Caco-2 (cell line): ENCODE measurements at places on chromosomes 3 and 15.

GRCh38 chr3:134601539-134602439 is 49.0 kb downstream of the KY start:
- DNase-seq = peak; percentile 56

GRCh38 chr3:32282578-32283154 is 44.2 kb downstream of the CMTM8 start:
- DNase-seq = no peak

DNA sequence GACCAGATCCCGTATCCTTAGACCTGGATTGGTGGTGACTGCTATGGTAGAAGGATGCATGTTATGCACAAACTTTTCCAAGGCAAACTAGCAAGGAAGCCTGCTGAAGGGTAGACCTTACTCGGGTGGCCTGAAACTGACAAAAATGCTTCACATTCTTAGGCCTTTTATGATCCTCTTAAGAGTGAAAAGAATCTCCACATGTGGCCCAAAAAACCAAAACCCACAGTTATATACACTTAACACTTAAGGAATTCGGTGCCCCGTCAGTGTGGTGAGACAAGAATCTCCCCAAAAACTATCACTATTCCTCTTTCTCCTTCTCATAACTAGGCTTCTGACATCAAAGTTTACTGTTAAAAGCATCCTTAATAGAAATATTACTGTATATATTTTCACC is 130.1 kb upstream of the SOX2 start:
- no peak for DNase-seq

DNA sequence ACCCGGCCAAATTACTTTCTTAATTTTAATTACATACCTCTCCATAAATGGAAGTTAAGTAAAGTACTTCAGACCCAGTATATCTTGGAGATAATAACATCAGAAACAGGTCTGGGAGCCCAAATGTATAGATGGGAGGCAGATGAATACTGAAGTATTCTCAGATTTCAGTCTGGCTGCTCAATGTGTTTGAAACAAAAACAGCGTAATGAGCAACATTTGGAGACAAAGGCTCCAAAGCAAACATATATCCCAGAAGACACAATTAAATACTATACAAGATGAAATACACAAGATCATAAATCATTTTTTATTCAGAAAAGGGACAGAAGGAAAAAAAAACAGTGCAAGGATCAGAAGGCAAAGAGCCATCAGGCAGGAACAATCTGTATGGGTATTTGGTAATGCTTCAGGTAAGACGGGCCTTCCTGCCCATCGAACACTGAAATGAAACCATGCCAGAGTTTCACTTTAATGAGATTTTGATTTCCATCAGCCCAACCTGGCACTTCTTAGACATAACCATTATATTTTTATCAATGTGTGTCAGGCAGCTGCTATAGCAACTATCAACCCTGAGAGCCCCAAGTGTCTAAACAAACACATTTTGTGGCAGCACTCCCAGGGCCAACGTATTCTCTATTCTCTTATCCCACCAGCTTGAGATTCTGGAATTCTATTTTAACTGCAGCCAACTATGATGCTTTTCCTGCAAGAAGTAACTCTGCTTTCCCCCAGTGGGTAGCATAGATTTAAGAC is 210.8 kb downstream of the STT3B start:
- no peak for DNase-seq

DNA sequence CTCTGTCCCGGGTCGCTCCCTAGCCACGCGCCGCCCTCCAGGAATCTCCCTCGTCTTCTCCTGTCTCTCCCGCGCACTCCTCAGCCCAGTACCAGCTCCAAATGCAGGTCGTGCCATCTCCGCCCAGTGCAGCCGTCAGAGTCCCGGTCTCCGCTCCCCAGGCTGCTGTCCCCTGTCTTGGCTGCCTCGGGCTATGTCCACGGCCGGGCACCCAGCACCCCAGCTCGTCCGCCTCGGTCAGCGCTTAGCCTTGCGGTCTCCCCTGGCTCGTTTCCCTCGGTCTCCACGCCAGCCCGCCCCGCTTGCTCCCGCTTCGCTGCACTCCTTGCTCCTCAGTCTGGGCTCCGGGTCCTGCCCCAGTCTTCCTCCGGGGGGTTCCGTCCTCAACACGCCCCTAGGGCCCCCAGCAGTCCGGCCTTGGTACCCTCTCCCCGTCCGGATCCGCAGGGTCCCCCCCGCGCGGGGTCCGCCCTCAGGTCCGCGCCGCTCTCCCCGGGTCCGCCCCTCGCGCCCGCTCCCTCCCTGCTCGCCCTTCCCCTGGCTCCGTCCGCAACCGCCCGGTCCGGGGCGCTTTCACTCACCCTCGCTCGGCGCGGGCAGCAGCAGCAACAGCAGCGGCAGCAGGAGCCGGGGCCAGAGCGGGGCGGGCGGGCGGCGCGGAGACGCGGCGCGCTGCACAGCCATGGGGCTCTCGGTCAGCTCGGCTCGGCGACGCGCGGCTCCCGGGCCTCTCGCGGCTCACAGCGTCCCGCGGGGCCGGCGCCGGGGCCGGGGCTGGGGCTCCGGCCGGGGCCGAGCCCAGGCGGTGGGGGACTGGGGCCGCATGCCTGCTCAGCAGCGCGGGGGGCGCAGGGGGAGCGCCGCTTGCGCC is 462 bp downstream of the IGDCC3 start:
- peak; percentile 66 for DNase-seq

- DNase-seq = peak; percentile 35
Measured at GRCh38 chr15:91186904-91187656, 87.0 kb downstream of the SV2B start.

- no peak for DNase-seq
Measured at GRCh38 chr15:42032376-42033213, 11.8 kb upstream of the PLA2G4E start.

- no peak for DNase-seq
Measured at GRCh38 chr3:4247391-4247790, 55.8 kb upstream of the SETMAR start.

DNA sequence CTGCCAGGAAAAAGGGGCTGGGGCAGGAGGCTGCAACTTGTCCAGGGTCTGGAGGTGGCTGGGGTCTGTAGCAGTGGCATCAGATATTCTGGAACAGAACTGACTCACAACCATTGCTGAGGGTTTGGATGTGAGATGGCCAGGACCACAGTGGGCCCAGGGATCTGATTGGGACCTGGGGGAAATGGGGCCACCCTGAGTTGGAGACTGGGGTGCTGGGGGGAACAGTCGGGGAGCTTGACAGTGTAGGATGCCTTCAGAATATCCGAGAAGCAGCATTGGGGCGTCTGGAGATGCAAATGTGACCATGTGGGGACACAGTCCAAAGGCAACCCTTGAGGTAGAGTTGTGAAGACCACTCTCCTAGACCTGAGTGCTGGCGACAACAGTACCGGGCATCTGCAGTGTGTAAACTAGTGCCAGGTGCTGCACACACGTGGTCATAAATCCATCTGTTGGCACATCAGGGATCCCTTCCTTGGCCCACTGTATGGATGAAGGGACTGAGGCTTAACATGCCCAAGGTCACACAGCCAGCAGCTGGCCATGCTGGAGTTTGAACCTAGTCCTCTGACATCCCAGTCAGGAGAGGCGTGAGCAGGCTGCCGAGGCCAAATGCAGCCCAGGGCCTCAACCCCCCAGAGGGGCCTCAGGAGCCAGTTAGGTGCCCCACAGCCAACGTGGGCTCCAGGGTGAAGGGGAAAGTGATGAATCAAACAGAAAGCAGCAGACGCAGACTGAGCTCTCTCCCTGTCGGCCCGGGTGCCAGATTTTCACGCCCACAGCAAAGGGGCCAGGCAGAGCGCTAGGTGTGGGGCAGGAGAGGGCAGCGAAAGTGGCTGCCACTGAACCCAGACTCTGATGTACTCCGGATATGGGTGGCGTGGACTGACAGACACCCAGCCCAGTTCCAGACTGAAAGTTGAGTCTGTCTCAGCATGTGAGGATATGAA is 18.8 kb downstream of the HEMK1 start:
- no peak for DNase-seq

- no peak for DNase-seq
Measured at GRCh38 chr15:78097667-78098066, 5.3 kb downstream of the SH2D7 start.

DNA sequence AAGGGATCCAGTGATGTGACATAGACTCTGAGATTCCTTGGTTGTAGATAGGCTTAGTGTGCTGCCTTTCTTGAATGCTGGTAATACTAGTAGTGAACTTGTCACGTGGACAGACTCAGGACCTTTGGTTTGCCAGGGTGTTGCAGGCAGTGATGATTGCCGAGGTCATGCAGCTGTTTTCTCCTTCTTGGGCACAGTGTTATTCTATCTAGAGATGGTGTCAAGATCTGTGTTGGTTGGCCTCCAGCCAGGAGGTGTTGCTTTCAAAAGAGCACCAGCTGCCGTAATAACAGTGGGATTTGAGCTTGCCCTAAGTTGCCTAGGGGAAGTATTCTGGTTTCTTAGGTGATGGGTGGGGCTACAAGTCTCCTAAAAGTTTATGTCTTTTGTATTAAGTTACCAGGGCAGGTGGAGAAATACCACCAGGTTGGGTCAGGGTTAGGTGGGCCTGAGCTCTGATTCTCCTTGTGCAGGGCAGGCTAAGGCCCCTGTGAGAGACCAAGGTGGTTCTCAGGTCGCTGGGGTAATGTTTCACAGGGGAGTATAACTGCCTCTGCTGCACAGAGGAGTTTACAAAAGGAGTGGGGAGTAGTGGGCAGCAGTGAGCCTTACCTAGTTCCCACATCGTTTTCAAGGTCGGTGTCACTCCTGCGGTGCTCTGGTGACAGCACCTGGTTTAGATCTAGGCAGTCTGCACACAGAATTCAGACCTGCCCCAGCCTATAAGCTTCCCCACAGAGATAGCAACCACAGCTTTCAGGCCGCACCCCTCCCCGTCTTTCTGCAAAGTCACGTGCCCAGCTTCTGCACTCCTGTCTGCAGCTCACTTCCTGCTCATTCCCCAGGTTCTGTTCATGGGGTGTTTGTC is 350.3 kb downstream of the DOCK3 start:
- DNase-seq = no peak

DNA sequence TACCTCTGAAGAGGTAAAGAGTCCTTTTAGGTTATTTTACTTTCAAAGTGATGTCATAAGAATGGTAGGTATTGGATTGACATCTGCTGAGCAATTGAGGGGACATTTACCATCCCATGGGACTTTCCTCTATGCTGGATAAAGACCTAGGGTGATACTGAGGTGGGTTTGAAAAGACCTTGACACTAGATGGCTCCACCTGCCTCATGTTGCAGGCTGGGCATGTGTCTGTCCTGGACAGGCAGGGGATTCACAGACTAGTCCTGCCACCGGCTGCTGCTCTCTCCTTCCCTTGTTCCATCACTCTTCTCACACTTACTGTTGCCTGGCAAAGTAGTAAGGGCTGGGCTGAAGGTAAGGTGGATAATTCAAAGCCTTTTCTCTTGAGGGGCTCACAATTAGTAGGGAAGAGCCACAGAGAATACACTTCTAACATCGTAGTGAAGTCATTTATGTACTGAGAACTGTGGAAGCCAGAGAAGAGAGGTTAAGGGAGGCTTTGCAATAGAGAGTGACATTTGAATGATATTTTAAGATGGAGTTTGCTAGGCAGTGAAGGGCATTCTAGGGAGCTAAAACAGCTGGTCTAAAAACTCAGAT is 27.7 kb downstream of the TRAK1 start:
- DNase-seq = peak; percentile 79

DNA sequence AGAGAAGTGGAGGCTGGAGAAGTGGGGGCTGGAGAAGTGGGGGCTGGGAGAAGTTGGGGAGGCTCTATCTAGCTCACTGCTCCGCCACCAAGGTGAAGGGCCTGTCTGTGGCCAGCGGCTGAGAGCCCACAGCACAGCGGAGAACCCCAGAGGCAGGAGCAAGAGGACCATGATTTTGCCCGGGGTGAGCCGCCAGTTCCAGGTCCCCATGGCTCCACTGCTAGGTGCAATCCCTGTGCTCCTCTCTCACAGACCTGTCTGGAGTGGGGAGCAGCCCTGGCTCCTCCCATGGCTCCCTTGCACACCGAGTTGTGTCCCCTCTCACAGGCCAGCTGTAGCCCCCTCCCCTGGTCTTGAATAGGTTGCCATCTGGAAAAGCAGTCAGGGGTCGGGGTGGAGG is 4.7 kb upstream of the NRROS start:
- no peak for DNase-seq

DNA sequence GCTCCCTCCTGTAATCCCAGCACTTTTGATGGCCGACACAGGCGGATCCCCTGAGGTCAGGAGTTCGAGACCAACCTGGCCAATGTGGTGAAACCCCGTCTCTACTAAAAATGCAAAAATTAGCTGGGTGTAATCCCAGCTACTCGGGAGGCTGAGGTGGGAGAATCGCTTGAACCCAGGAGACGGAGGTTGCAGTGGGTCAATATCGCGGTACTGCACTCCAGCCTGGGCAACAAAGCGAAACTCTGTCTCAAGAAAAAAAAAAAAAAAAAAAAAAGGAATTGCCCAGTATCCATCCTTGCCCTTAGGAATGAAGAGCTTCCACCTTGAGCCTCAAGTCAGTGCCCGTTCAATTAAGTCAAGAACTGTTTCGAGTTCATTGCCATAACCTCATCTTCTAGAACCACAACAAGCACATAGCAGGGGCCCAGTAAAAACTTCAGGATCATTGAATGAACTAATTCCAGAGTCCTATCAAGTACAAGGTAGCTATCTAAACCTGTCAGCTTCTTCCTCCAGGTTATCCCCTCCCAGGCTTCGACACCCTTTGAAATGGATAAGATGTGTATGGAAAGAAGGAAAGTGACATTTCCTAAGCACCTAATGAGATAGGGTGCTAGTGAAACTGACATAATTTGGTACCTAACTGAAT is 826 bp downstream of the DBR1 start:
- DNase-seq = no peak

DNA sequence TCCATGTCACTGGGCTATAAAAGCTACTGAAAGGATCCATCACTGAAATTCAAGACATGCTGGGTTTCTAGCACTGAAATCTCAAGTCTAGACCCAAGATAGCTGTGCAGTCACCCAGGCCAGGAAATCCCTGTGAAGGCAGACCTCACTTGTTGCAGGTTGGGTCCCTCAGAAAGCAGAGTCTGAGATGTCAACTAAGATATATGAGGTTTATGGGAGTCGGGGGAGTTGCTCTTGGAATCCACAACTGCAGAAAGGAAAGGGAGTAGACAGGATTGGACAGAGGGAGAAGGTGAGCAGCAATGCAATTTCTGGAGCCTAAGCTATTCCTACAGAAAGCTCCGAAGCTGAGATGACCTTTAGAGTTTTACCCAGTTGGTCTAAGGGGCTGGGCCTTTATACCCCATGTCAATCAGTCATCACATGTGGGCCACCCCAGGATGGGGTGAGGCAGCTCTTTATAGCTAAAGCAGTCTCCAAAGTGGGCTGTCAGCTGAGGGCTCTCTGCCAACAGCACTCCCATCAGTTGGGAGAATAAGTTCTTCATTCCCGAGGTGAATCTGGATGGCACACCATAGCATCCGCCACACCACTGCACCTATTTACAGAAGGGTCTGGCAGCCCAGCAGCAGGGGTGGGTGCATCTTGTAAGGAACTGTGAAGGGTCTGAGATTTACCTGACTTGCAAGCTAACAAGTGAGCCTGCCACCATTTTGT is 52.3 kb upstream of the ACVR2B start:
- no peak for DNase-seq

GRCh38 chr15:101804941-101805340 is 1.6 kb downstream of the OR4F6 start:
- DNase-seq = no peak

DNA sequence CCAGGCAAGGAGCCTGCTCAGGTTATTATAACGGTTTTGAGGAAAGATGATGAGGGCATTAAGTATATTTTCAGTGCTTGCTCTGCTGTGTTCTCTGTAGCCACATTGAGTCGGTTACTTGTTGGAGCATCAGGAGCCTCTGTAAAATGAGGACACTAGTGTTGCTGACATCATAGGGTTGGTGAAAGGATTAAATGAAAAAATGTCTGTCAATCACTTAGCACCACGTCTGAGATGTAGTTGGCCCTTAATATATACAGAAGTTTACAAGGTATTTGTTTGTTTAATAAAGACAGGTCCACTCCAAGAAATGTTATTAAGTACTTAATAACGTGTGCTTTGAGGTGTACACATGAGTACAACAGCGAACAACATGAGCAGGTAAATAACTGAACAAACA is 735 bp upstream of the SLC25A26 start:
- no peak for DNase-seq
